Activated CD4-positive, alpha-beta T cell treated with anti-CD3 and anti-CD28 coated beads for 36 hours (primary cell): ENCODE measurements at places on chromosomes 3 and 15.

DNA sequence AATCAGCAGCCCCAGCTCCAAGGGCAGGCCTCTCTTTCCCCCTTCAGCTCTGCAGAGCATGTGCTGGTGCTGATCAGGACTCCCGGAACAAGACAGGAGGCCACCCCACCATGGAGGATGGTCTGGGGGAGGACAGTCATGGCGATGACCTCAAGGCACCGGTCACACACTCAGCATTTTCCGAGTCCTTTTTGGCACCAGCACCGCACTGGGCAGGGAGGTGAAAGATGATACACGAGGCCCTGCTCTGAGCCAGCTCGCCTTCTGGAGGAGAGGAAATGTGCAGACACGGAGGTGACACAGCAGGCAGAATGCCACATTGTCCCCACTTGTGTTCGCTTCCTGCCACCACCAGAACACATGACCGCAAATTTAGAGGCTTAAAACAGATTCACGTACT is 61.8 kb upstream of the SEC61A1 start:
- DNase-seq = no peak

GRCh38 chr3:171289291-171289690 is 170.9 kb downstream of the TNIK start:
- DNase-seq = no peak

GRCh38 chr15:77474310-77474988 is 53.8 kb downstream of the HMG20A start:
- DNase-seq = no peak

DNA sequence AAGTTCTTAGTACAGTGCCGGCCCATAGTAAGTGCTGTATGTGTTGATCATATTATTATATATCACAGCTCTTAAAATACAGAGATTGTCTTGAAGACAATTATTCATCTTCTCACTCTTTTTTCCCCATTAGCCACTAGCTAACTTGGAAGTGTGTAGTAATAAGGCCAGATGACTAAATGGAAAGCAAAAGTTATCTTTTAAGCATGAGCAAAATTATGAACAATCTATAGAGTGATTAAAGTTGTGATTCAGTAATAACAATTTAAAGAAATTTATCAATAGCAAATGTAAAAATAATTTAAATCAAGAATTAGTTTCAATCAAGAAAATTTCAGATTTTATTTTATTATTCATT is 630.9 kb upstream of the TBL1XR1 start:
- DNase-seq = no peak

GRCh38 chr15:29677871-29678461 is 144.3 kb downstream of the TJP1 start:
- DNase-seq = no peak

- DNase-seq = peak; percentile 43
These were observed 70.5 kb upstream of the KLHL25 start for GRCh38 chr15:85865070-85865684.

GRCh38 chr3:129697229-129697969 is 90.9 kb upstream of the PLXND1 start:
- DNase-seq = no peak

GRCh38 chr3:86954226-86954625 is 36.7 kb downstream of the VGLL3 start:
- DNase-seq = no peak

- DNase-seq = peak; percentile 29
These were observed 202.8 kb downstream of the SV2B start for GRCh38 chr15:91302588-91303439.

- no peak for DNase-seq
These were observed 15.5 kb downstream of the ATG3 start for GRCh38 chr3:112546216-112546759.

GRCh38 chr3:4551051-4551711 is 58.0 kb downstream of the ITPR1 start:
- DNase-seq = no peak

DNA sequence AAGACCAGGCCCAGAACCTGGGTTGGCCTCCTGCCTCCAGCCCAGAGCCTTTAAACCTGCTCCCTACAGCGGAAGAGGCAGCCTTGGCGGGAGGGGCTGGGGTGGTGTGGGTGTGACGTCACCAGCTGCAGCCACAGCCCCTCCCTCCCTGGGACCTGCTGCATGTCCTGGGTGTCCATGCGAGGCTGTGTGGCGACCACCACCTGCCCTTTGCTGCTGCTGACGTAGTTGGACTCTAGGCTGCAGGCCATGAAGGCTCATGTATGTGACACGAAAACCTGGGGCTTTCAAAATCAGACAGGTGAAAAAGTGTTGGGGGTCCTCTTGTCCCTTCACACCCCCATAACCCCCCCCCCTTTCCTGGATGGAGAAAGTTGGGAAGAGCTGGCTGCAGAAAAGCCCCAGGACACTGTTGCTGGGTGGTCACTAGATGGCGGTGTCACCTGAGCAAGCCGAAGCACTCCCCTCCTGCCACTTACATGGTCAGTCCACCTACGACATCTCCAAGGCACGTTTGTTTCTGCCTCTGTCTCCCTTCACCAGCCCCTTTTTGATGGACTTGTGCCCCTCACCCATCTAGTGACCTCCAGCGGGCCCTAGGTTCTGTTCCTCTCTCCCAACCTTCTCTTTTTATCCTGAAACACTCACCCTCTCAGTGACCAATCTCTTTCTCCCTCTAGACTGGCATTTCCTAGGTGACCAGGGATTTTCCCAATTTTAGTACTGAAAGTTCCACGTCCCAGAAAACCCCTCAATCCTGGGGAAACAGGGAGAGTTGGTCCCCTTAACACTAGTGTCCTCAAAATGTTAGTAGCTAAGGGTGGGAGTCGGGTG is 35.2 kb downstream of the SLC6A20 start:
- DNase-seq = peak; percentile 68

- DNase-seq = peak; percentile 32
These were observed 2.6 kb downstream of the MORF4L1 start for GRCh38 chr15:78875107-78875914.

DNA sequence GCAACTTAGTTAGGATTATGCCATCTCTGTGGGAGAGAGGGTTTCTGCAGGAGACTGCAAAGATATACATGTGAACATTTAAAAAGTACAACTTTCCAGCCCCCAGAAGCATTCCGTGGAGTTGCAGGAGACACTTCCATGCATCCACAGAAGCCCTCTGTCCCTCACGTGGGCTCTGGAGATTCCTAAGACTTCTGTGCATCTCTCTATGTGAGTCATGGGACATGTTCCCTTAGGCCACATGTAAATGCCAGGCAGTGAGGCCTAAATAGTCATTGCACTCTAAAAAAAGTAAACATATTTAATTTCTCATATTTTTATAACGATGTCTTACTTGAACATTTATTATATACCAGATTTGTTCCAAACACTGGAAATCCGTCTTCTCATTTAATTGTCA is 126.5 kb upstream of the ROPN1 start:
- no peak for DNase-seq

DNA sequence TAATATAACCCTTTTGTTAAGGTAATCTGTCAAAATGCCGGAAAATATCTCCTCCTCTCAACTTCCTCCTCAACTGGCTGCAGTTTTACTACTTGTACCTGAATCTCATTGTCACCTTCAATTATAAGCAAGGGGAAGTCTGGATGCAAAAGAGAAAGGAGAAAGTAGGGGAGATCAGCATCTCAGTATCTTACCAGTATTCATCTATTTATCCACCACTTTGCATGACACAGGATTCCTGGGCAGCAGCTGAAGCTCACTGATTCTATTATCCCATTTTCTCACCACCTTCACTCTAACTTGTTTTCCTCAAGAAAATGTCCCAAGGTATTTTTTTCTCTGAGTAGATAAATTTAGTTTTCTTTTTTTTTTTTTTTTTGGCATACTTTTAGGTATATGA is 440.5 kb upstream of the CBLB start:
- no peak for DNase-seq

DNA sequence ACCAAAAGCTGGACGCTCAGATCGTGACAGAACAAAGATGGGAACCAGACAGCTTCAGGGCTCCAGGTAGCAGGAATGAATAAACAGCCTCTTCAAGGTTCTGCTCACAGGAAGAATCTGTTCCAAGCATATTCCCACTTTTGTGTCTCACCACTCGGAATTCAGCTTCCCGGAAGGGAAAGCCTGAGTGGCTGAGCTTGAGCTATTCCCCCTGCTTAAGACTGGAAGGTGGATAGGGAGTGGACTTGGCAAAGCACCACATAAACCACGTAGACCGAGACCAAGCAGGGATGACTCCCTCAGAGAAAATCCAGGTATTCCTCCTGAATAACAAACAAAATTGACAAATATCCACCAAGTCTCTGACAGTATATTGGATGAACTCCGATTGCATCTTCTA is 180.2 kb upstream of the NR2F2 start:
- DNase-seq = no peak

DNA sequence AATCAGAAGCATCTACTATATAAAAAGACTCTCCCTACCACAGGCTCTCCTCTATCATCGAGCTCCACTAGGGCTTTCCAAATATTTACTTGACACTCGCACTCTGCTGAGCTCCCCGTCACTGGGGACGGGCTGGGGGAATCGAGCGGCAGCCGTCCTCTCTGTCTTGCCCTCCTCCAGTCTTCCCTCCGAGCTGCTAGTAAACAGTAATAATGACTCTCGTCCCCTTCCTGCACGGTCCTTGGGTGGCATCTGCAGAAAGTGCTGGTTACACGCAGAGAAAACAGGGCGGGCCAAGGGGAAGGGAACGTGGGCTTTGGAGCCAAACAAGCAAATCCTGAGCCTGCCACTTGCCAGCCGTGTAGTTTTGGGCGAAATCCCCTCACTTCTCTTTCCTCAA is 96.6 kb downstream of the LRIG1 start:
- no peak for DNase-seq

GRCh38 chr3:52213005-52213404 is 12.4 kb downstream of the TLR9 start:
- DNase-seq = no peak

DNA sequence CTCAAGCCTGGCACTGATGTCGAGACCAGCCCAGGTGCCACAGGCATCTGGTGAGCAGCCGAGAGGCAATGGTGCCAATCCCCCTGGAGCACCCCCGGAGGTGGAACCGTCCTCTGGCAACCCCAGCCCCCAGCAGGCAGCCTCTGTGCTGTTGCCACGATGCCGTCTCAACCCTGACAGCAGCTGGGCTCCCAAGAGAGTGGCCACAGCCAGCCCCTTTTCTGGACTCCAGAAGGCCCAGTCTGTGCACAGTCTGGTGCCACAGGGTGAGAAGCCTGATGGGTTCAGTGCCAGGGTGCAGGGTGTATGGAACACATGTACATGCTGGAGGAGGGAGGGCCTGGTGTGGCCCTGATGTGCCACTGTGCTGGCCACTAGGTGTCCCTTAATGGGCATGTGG is 4.9 kb upstream of the JMJD7 start:
- DNase-seq = no peak

DNA sequence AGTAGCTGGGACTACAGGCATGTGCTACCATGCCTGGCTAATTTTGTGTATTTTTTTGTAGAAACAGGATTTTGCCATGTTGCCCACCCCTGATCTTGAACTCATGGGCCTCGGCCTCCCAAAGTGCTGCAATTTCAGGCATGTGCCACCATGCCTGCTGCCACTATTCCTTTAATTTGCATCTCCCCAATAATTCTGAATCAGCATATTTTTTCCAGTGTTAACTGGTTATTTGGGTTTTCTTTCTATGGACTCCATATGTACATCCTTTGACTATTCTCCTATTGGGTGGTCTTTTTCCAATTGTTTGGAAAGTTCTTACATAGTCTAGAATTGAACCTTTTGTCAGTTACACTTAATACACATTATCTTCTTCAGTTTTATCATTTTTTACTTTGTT is 28.1 kb downstream of the HLTF start:
- DNase-seq = no peak

- no peak for DNase-seq
These were observed 147.1 kb upstream of the GBE1 start for GRCh38 chr3:81908561-81908960.

- peak; percentile 61 for DNase-seq
These were observed at the start of gene ITGB5 for GRCh38 chr3:124887177-124887931. Gene ITGB5 (minus strand): TSS chr3:124887365. CDS start chr3:124887000, 365 bp downstream.

- DNase-seq = no peak
These were observed 517.6 kb upstream of the ROBO1 start for GRCh38 chr3:80285388-80285787.

- no peak for DNase-seq
These were observed 93.4 kb upstream of the CHD2 start for GRCh38 chr15:92806763-92807162.

DNA sequence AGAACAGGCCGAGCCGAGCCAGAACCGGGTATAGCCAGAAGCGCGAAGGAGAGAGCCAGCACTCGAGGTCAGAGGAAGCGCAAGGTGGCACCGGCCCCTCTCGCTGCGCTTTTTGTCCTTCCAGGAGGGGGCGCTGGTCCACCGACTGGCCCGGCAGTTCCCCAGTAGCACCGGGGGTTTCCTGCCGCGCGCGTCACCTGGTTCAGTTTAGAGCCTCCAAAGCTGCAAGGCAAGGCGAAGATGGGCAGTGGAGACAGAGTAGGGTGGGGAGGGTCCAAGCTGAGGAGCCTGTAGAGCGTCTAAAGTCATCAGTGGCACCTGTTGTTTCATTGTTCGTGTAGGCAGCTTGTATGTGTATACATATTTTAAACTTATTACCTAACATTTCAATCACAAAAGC is 7.6 kb upstream of the NR2E3 start:
- DNase-seq = peak; percentile 72

GRCh38 chr3:42659451-42660130 is 6.1 kb downstream of the ZBTB47 start:
- DNase-seq = no peak

- DNase-seq = no peak
These were observed 5.6 kb upstream of the ABTB1 start for GRCh38 chr3:127667119-127667681.

GRCh38 chr3:103319912-103320311 is 885.1 kb downstream of the ZPLD1 start:
- DNase-seq = no peak

DNA sequence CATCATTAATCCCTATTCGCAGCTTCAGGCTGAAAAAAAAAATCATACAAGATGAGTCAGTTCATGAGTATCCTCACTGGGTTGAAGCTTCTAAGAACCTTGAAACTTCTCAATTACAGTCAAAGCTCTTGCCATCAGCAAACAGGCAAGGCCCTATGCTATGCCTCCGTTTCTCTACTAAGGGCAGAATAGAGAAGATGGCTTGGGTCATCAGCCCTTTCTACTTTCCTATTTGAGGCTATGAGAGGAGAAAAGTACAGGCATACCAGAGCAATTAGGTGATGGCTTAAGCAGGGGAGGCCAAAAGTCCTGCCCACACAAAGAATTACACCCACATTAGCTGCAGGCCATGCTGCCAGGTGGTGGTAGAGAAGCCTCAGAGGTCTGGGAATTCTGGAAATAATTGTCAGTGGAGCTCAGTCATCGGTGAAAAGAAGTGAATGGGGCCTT is 89.0 kb downstream of the MRPL46 start:
- DNase-seq = no peak

DNA sequence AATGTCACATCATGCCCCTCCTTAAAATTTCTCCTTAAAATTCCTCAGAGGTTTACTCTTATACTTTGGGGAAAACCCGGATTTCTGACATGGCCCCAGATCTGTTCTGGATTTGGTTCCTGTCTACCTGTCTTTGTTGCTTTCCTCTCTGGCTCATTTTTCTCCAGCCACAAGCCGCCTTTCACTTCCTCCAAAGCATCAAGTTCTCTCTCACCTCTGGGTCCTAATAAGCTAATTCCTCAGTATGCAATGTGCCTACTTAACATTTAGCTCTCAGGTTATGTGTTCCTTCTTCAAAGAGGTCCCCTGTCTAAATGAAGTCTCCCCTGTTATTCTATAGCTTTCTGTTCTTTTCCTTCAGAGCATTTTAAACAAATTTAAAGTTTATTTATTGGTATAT is 16.1 kb downstream of the HMG20A start:
- no peak for DNase-seq

GRCh38 chr3:71438071-71438685 is 145.3 kb downstream of the FOXP1 start:
- DNase-seq = no peak

- peak; percentile 55 for DNase-seq
These were observed 5.2 kb upstream of the GPR176 start for GRCh38 chr15:39925112-39925842.
